ENCODE measurements at places on chromosomes 6 and 20. TPM values are rescaled to one million over a fixed set of nuclear protein-coding genes. Genes with fewer than 3 reads are reported as not detected.

DNA sequence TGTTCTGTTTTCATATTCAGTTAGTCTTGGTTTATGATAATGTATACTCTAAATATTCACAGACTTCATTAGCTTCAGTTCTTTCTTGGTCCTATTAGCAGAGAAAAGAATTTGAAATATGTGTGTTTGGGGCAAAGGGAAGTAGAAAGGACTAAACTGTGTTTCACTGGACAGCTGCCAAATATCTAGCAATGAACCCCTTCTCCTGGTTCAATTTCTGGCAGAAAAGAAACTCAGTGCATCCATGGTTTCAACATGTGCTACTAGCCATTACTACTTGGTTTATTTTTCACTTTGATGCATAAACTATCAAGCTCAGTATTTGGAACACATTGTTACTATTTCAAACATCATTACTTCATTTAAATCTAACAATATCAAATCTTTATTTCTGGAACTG, 43.6 kb downstream of the FBXL4 start:
- DNase-seq: no peak

DNA sequence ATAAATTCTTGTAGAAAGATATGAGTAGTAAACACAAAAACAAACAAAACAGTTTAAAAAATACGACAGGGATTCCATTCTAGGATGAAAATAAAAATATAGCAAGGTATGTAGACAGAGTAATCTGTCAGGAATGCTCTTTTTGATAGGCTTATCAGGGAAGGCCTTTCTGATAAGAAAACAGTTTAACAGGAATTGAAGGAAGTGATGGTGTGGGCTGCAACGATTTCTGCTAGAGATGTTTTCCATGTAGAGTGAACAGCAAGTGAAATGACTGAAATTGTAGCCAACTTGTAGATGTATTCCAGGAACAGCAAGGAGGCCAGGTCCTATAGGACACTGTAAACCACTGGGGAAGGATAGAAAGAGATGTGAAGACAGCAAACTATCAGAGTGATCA, 689.7 kb upstream of the GJE1 start:
- DNase-seq: no peak

DNA sequence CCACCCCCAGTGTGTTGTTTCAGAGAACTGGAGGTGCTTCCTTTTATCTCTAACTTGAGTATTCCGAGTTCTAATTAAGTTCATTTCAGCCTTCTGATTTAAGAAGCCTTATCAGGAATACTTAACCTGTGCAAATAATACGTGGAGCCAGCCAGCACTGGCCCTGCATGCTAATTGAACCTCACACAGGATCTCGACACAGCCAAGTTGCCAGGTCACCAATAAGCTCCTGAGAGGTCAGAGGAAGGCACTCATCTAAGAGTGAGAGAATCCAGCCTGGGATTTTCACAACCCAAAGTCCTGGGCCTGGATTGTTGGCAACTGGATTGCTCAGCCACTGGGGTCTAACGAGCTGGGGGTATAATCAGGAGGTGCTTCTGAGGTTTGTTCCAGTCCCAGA, 157.7 kb upstream of the LRFN2 start:
- no peak for DNase-seq

DNA sequence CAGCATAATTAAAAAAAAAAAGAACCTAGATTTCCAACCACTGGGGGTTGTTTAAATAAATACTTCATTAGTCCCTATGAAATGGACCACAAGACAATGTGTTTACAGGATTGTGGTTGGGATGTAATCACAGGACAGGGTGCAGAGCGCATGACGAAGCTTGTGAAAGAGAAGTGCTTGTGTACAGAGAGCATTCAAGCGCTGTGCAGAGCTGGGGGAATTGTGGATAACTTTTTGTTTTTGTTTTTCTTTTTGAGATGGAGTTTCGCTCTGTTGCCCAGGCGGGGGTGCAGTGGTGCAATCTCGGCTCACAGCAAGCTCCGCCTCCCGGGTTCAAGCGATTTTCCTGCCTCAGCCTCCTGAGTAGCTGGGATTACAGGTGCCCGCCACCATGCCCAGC, 22.3 kb downstream of the LAMA5 start:
- no peak for DNase-seq

DNA sequence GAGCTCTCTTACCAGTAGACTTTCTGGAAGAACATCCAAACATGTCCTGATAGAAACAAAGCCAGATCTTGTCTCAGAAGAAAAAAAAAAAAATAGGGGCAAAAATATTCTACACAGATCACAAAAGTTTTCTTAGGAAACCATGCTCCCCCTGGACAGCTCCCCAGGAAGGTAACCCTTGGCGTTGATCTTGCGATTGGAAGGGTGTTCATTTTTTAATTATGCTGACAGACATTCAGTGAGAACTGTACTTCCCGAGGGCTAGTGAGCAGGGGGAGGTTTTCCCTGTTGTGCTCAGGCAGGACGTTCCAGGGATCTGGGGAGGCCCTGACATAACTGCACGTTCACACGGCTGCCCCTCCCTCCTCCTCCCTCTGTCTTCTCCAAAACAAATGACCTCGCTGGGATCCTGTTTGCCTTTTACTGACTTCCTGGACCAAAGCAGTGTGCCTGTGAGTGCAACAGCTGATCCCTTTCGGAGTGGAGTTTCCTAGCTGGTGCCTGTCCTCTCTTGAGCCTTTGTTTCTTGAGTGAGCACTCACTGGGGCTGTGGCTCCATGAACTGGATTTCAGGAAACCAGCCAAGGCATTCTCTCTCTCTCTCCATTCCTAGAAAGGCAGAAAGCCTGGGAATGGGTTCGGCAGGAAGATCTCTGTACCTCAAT, 46.7 kb downstream of the MARCKS start:
- peak; percentile 71 for DNase-seq

DNA sequence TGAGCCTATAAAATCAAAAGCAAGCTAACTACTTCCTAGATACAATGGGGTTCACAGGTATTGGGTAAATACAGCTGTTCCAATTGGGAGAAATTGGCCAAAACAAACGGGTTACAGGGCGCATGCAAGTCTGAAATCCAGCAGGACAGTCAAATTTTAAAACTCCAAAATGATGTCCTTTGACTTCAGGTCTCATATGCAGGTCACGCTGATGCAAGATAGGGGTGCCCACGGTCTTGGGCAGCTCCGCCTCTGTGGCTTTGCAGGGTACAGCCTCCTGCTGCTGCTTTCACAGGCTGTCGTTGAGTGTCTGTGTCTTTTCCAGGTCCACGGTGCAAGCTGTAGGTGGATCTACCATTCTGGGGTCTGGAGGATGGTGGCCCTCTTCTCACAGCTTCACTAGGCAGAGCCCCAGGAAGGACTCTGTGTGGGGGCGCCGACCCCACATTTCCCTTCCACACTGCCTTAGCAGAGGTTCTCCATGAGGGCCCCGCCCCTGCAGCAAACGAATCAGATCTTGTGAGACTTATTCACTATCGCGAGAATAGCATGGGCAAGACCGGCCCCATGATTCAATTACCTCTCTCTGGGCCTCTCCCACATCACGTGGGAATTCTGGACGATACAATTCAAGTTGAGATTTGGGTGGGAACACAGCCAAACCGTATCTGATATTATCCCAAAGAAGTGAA, 11.9 kb upstream of the SMIM29 start:
- DNase-seq: no peak

GRCh38 chr6:52877168-52877567, 32.3 kb downstream of the GSTA3 start:
- DNase-seq: no peak

DNA sequence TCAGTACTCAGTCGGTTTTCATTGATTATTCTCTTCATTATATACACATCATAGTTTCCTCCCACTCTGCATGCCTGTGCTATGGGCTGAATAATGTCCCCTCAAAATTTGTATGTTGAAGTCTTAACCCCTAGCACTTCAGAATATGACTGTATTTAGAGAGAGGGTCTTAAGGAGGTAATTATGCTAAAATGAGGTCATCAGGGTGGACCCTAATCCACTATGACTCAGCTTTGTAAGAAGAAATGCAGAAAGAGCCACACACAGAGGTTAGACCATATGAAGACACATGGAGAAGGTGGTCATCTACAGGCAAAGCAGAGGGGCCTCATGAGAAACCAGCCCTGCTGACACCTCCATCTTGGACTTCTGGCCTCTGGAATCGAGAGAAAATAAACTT, 15.8 kb downstream of the ABHD12 start:
- no peak for DNase-seq

- DNase-seq: no peak
Measured at GRCh38 chr6:4370066-4370465, 234.7 kb upstream of the ECI2 start.

The ETV7 gene
- 0.33 TPM for total RNA-seq

The PHACTR3 gene
- 2.8 TPM for total RNA-seq

The PBOV1 gene
- total RNA-seq: not detected

The GLYATL3 gene
- not detected for total RNA-seq

The C2 gene
- total RNA-seq: 12.5 TPM

Data from right cardiac atrium (tissue), 5 donors.